ENCODE measurements at places on chromosomes 6 and 20.

DNA sequence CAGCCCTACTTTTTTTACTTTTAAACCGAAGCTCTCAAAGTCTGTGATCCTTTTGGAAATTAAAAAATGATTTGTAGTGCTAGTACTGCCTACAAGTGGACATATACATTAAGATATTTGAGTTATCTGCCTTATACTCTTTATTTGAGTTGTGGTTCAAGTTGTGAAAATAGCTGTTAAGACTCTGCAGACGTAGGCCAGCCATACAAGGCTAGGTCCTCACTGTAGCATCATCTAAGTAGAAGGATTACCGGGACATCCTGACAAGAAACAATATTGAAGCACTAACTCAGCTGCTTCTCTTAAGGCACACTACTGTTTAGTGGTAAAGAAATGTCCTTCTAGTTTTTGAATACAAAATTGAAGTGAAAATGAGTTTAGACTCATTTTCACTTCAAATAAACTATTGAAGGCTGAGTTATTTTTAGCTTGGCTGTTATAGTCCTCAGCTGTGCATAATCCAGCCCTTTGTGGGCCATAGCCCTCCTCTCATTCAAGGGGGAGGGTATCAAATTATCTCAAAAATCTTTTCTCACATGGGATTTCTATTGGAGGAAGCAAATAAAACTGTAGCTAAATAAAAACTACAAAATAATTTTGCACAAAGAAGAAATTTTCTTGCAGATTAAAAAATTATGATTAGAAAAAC, 68.1 kb downstream of the JAG1 start:
- peaks cover 14% of the 10 kb centered on the region for H3K36me3 ChIP-seq
- H3K27ac ChIP-seq = no peak overlapping the region
- no peaks in the 10 kb centered on the region for H3K27me3 ChIP-seq
- no peak overlapping the region for H3K4me3 ChIP-seq
- H3K4me1 ChIP-seq = no peaks in the 10 kb centered on the region

DNA sequence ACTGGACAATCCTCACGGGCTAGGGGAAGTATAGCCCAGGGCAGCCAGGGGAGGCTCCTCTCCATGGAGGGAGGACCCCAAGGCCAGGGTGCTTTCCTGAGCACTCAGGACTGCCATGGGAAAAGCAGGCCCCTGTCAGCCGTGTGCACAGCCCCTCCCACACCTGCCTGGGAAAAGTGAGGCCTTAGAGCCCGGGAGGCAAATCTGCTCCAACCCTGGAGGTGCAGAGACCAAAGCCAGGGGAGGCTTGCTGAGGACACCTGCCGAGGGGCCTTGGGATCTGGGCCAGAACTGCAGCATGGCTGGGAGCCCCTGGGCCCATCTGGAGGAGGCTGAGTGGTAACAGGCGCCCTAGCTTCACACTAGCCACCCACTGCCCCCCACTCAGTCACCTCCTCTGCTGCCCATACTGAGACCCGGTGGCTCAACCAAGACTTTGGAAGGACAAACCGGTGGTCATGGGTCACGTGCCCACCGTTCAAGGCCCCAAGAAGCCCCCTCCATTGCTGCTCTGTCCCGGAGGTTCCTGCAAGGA, 55.2 kb downstream of the YTHDF1 start:
- DNase-seq = no peak
- H3K27ac ChIP-seq = no peak overlapping the region
- H3K4me1 ChIP-seq = no peaks in the 10 kb centered on the region
- no peaks in the 10 kb centered on the region for H3K36me3 ChIP-seq
- H3K27me3 ChIP-seq = peaks cover 59% of the 10 kb centered on the region

GRCh38 chr20:50588034-50588736, 78.0 kb downstream of the PTPN1 start:
- H3K4me1 ChIP-seq = peaks cover 4% of the 10 kb centered on the region
- peak; percentile 69 for DNase-seq
- H3K4me3 ChIP-seq = no peak overlapping the region
- H3K27ac ChIP-seq = no peak overlapping the region
- peaks cover 8% of the 10 kb centered on the region for H3K36me3 ChIP-seq
- H3K27me3 ChIP-seq = no peaks in the 10 kb centered on the region

DNA sequence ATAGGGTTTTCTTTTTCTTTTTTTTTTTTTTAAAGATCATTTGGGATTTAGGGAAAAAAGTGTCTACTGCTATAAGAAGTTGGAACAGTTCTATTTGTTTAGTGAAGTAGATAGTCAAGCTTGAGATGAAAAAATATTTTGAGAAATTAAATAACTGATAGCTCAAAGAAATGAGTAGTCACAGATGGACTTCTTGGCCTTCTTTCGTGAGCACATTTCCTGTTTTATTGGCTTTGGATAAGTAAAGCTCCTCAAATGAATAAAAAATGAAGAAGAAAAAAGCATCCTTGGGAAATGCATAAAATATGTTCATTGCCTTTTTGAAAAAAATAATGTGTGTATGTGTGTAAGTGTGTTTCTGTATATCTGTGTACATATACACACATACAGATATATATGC, 515.9 kb downstream of the GRIK2 start:
- no peak for DNase-seq
- no peak overlapping the region for H3K27ac ChIP-seq
- no peaks in the 10 kb centered on the region for H3K36me3 ChIP-seq
- H3K27me3 ChIP-seq = no peaks in the 10 kb centered on the region

- no peak overlapping the region for H3K4me3 ChIP-seq
- no peak for DNase-seq
- H3K27ac ChIP-seq = no peak overlapping the region
- no peaks in the 10 kb centered on the region for H3K36me3 ChIP-seq
- H3K27me3 ChIP-seq = no peaks in the 10 kb centered on the region
These were observed 189.4 kb upstream of the RNF217 start for GRCh38 chr6:124772733-124773319.

GRCh38 chr6:14932485-14933182, 313.2 kb upstream of the JARID2 start:
- H3K27me3 ChIP-seq = no peaks in the 10 kb centered on the region
- H3K4me1 ChIP-seq = peaks cover 4% of the 10 kb centered on the region
- H3K27ac ChIP-seq = no peak overlapping the region
- H3K36me3 ChIP-seq = no peaks in the 10 kb centered on the region
- H3K4me3 ChIP-seq = no peak overlapping the region

DNA sequence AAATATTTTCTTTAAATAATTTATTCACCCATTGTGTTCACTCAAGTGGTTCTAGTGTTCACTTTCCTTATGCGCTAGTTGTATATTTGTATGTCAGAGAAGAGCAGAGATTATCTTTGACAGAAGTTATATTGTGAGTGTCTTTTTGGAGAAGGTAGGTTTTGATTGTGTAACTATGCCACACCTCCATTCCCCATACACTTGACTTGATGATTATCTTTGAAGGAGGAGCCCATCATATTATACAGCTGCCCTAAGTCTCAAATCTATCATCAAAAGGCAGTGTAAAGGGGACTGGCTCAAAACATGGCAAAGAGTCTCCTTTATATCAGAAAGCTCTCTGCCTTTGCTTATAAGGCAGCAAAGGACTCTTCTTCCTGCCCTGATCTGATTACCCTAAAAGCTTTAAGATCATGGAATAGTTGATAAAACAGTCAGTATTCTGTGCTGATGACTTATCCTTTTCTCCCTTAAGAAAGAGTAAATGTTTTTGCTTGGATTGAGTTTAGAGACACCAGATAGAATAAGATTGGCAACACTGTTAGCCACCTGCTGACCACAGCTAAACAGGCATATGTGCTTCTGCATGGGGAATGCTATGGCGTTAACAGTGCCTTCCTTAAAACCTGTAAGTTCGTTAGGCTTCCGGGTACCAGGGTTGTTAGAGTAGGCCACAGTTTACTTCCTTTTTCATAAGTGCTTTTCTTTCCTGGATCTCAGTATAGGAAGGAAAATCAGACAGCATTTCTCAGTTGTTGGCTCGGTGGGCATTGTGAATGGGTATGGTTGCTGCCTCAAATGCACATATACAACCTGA, 22.6 kb downstream of the TOP1 start:
- DNase-seq = no peak
- H3K4me1 ChIP-seq = peaks cover 34% of the 10 kb centered on the region
- H3K4me3 ChIP-seq = no peak overlapping the region

GRCh38 chr20:15099130-15099529, 761.7 kb upstream of the FLRT3 start:
- no peaks in the 10 kb centered on the region for H3K36me3 ChIP-seq
- H3K27me3 ChIP-seq = no peaks in the 10 kb centered on the region
- no peak overlapping the region for H3K27ac ChIP-seq
- H3K4me1 ChIP-seq = no peaks in the 10 kb centered on the region
- no peak for DNase-seq

DNA sequence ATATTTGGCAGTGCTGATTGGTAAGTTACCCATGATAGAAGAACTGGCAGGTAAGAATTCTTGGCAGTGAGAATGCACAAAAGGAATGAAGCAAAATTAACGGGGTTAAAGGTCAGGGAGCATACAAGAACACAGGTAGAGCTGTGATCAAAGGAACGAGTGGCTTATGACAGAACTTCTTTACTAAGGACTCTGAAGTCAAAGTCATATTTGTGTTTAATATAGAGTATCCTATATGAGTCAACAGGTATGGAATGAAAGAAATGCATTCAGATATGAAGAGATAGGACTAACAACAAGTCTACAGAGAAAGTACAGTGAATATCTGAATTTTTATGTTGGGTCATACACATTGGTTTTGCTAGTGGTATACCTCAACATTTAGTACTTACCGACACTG, 209.0 kb upstream of the CITED2 start:
- no peaks in the 10 kb centered on the region for H3K36me3 ChIP-seq
- H3K4me3 ChIP-seq = no peak overlapping the region
- H3K27me3 ChIP-seq = no peaks in the 10 kb centered on the region
- peaks cover 2% of the 10 kb centered on the region for H3K4me1 ChIP-seq
- H3K27ac ChIP-seq = no peak overlapping the region

DNA sequence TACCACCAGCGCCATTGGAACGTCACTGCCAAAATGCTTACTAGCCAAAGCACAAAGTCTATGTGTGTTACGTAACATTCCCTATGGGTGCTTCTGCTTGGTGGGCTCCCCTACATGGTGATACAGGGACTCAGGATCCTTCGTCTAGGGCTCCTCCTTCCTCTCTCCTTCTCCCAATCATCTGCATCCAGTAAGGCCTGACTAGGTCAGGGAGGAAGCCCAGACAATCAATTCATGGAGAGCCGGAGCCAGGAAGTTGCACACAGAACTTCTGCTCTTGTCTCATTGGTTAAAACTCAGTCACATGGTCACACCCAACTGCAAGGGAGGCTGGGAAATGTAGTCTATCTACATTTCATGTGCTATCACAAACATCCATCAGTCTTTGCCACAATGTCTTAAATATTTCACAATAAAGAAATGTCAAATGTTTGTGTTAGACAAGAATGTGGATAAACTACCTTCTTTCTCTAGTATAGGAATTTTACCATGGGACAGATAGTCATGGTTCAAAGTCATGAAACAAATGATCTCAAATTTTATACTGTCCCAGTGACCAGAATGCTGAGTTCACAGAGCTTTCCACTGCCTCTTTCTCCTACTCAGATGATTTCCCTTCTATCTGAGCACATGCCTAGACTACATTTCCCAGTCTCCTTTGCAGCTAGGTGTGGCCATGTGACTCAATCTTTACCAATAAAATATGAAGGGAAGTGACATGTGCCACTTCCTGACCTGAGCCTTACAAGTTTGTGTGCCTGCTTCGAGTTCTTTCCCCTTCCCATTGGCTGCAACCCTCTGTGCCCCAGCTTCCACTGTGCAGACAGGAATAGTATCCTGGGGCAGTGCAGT, 9.3 kb upstream of the KCNK15 start:
- no peak overlapping the region for H3K27ac ChIP-seq
- no peaks in the 10 kb centered on the region for H3K4me1 ChIP-seq
- DNase-seq = no peak
- H3K36me3 ChIP-seq = no peaks in the 10 kb centered on the region
- H3K4me3 ChIP-seq = no peak overlapping the region

- peaks cover 5% of the 10 kb centered on the region for H3K4me1 ChIP-seq
- H3K27me3 ChIP-seq = no peaks in the 10 kb centered on the region
- H3K4me3 ChIP-seq = no peak overlapping the region
- H3K36me3 ChIP-seq = no peaks in the 10 kb centered on the region
These were observed 30.1 kb upstream of the MBOAT1 start for GRCh38 chr6:20242397-20242796.
